ENCODE measurements at places on chromosomes 11 and 22. TPM values are rescaled to one million over a fixed set of nuclear protein-coding genes. Genes with fewer than 3 reads are reported as not detected.

Gene SMIM35
- total RNA-seq, result 1.7 TPM

Gene APOL1
- total RNA-seq, result 28.5 TPM

DNA sequence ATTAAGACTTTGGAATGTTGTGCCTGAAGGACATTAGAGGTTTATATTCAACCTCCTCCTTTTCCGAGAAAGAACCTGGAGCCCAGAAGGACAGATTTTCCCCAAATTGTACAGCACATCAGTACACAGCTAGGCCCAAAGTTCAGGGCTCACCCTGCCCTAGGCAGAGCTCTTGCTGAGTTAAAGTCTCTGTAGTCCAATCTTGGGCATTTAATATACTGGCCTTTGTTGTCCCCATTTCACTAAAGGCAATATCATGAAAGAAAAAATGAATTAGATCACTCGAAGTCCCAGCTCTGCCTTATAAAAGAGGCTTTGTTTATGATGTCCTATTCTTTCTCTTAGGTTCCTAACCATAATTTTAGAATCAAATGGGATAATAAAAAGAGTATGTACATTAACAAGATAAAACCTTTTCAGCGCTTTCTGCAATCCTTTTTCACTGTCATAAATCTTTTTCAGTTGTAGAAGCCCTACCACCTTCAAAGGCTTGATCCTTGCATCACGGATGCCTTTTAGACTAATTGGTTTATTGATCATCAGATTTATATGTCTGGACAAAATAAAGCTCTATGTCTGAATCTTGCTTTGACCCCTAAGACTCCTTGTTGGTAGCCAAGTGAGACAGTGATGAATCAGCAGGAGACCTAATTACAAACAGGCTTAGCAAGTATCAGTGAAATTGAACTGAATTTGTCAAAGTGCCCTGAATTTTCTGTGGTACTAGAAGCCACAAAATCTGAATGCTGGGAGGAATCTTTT lies 39.8 kb downstream of the RELT start:
- H3K4me3 ChIP-seq, result no peak overlapping the region
- H3K36me3 ChIP-seq, result peaks cover 18% of the 10 kb centered on the region
- peaks cover 7% of the 10 kb centered on the region for H3K4me1 ChIP-seq
- DNase-seq, result no peak
- H3K27me3 ChIP-seq, result no peaks in the 10 kb centered on the region

DNA sequence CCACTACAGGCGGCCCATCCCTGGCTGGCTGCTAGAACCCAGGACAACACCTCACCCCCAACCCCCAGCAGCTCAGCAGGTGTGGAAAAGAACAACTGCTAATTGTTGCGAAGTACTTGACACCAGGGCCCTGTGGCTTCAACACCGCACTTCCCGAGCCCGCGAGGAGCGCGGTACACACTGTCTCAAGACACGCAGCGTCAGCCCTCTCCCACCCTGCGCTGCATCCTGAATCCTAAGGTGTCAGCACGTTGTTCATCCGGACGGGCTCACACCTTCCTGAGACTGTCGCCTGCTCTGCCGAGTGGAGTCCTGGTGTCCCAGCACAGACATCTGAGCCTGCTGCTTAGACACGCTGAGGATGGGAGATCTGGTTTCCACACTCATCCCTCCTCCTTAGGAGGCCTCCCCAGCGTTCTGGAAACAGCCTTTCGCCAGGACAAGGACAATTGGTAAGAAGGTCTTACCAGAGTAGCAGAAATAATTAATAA lies 1336.2 kb downstream of the BRD1 start:
- peaks cover 42% of the 10 kb centered on the region for H3K27me3 ChIP-seq
- no peaks in the 10 kb centered on the region for H3K4me1 ChIP-seq
- H3K27ac ChIP-seq, result no peak overlapping the region
- no peak overlapping the region for H3K4me3 ChIP-seq
- no peaks in the 10 kb centered on the region for H3K36me3 ChIP-seq

DNA sequence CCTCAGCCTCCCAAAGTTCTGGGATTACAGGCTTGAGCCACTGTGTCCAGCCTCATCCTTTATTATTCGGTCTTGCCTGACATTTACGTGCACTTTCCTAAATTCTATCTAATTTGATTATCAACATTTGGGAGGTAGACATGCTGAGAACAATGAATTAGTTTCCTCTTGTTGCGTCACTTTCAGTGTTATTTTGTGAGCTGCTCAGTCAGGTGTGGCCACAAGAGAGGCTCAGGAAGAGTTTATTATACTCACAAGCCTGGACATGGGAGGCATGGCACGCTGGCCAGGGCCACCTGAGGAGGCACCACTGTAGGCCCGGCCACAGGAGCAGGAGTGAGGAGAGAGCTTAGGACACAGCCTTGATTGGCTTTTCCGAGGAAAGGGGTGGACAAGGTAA lies 59.7 kb upstream of the RBFOX2 start:
- H3K27ac ChIP-seq, result no peak overlapping the region
- no peaks in the 10 kb centered on the region for H3K36me3 ChIP-seq
- no peaks in the 10 kb centered on the region for H3K4me1 ChIP-seq
- no peak for DNase-seq

- H3K27me3 ChIP-seq, result peaks cover 12% of the 10 kb centered on the region
- H3K4me3 ChIP-seq, result no peak overlapping the region
- no peaks in the 10 kb centered on the region for H3K36me3 ChIP-seq
- peaks cover 16% of the 10 kb centered on the region for H3K4me1 ChIP-seq
- no peak for DNase-seq
Measured at GRCh38 chr22:36852056-36852973, 8.5 kb upstream of the NCF4 start.

GRCh38 chr11:71563406-71563805 lies 2.0 kb upstream of the KRTAP5-10 start:
- peaks cover 28% of the 10 kb centered on the region for H3K27me3 ChIP-seq
- no peak for DNase-seq
- no peak overlapping the region for H3K4me3 ChIP-seq
- H3K4me1 ChIP-seq, result peaks cover 3% of the 10 kb centered on the region

GRCh38 chr11:66172146-66172545 lies 96.3 kb upstream of the RAB1B start:
- DNase-seq, result no peak
- H3K4me3 ChIP-seq, result no peak overlapping the region
- H3K27me3 ChIP-seq, result no peaks in the 10 kb centered on the region
- H3K36me3 ChIP-seq, result peaks cover 4% of the 10 kb centered on the region
- H3K27ac ChIP-seq, result no peak overlapping the region

All from activated T-helper 2 cell treated with anti-CD3 and anti-CD28 coated beads, Interferon-gamma antibody, Interleukin-2, Interleukin-4, amounts not matched to agents 10 μg/mL and 5 μg/mL and 100 μg/mL, durations not matched to agents 14 hours and 24 hours and 36 hours (primary cell).